ENCODE measurements at places on chromosomes 13 and 19.
A peak's percentile ranks its signal among the peaks of the same experiment; 100 is the strongest.

- peak; percentile 51 for DNase-seq
Observed at GRCh38 chr13:20197361-20197834, 4.7 kb upstream of the GJB2 start.

GRCh38 chr13:93534181-93534700, 307.6 kb downstream of the GPC6 start:
- DNase-seq: no peak

DNA sequence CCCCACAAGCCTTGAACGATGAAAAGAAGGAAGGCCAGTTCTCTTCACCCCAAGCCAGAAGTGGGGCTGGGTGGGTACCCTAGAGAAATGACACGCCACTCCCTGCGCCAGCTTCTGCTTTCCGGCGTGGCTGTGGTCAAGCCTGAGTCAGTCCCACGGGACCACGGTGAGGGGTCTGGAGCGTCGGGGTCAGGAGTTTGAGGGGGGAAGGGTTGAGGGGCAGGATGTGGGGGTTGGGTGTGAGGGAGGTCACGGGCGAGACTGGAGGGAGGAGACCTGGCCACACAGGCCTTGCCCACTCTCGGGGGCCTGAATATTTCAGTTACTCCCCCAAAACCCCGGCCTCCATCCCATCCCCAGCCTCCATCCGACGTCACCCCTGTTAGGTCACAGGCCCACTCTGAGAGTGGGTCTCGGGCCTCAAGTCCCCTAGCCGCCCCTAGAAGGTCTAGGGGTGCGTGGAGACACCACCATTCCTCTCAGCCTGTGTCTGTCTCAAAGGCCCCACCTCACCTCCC, 500 bp upstream of the IFI30 start:
- peak; percentile 58 for DNase-seq

DNA sequence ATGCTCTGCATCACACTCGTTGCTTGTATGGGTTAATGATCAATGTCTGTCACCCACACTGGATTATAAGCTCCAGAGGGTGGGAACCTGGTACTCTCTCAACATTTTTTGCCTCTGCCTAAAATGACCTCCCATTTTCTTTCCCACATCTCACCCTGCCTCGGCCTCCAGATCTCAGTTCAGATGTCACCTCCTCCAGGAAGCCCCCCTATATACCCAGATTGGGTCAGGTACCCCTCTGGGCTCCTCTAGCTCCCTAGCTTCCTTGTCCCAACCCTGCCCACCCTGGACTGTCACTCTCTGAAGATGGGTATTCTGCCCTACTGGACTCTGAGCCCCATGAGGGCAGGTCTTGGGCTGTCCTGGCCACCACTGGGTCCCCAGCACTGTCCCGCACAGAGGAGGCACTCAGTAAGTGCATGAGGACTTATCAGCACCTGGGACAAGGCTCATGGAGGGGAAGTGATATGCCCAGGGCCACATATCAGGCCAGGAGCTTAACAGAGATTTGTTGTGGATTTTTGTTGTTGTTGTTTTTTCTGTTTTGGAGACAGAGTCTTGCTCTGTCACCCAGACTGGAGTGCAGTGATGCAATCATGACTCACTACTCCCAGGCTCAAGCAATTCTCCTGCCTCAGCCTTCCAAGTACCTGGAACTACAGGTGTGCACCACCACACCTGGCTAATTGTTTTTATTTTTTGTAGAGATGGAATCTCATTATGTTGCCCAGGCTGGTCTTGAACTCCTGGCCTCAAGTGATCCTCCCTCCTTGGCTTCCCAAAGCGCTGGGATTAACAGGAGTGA, 23.8 kb downstream of the PRKD2 start:
- no peak for DNase-seq

DNA sequence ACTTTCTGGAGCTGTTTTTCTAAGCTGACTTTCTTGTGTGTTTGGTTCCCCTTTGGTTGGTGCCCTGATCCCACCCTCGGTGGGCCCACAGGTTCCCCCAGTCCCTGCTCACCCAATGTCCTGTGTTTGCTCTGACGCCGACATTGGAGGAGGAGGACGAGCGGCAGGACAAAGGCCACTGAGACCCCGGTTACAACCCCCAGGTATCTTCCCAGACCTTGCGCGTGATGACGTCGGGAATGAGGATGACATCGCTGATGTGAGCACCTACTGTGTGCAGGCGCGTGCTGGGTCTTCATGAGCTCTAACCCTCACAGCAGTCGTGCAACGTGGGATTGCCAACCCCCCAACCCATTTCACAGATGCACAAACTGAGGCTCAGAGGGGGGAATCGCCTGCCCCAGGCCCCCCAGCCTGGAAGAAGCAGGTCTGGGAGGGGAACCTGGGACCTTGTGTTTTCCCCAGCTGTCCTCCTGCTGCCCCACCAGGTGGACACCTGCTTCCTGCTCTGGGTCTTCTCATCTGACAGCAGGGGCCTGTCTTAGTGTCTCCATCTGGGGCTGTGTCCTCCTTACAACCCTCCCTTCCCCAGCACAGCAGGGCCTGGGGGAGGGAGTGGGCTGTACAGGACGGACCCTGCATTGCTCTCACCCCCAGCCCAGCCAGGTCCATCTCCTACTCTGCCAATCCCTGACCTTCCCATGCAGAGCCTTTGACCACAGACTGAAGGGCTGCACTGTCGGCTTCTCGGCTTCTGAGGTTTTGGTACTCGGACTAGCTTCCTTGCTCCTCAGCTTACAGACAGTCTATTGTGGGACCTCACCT, 4.7 kb upstream of the LILRA6 start:
- no peak for DNase-seq

GRCh38 chr13:20749377-20749776, 24.4 kb downstream of the EEF1AKMT1 start:
- DNase-seq: no peak

- DNase-seq: no peak
Observed at GRCh38 chr13:98944336-98944735, 33.5 kb downstream of the DOCK9 start.

DNA sequence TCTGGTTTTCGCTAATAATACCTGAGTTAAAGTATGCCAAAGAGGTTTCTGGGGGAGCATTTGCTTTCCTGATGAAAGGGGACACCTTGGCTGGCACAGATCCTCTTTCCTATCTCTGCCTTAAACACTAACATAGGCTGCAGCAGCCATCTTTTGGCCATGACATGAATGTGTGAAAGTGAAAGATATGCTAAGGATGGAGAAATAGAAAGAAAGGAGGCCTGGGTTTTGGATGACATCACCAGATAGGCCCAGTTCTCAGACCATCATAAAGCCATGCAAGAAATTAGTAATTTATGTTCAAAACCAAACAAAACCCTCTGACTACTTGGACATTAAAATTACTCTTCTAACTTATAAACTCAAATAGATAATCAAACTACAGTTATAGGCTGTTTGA, 279.7 kb downstream of the COG6 start:
- no peak for DNase-seq

GRCh38 chr13:66341635-66342377, 888.3 kb downstream of the PCDH9 start:
- DNase-seq: peak; percentile 67

GRCh38 chr13:83168590-83168989, 713.7 kb downstream of the SLITRK1 start:
- DNase-seq: no peak

DNA sequence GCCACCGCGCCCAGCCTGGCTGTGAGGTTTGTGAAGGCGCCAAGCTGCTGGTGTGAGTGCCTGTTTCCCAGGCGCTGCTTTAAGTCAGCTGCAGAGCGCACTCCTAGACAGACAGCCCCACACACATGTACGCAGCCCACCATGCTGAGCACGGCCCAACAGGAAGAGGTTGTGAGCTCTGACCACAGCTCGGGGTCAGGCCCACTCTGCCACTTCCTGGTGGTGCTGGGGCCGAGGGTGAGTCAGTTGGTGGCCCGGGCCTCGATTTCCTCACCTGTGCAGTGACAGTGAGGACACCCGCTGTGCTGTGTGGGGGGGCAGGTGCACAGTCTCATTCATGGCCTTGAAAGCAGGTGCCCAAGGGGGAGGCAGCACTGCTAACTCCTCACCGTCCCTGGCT, 106.7 kb downstream of the KDM4B start:
- no peak for DNase-seq

DNA sequence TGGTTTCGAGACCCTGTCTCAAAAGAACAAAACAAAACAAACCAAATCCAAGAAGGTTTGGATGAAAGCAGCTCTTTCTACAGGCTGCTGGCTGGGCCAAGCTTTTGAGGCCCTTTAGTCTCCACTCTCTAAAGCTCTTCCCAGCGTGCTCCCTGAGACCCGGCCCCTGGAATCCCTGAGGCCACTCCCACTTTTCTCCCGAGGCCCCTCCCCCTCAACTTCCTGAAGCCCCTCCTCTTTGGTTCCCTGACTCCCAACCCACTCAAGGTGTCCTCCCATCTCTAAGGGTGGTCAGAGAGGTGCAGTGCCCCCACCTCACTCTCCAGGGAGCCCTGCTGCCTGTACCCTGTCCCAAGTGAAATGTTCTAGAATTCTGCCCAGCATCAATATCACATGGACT, 10.6 kb downstream of the ERICH6B start:
- DNase-seq: no peak

DNA sequence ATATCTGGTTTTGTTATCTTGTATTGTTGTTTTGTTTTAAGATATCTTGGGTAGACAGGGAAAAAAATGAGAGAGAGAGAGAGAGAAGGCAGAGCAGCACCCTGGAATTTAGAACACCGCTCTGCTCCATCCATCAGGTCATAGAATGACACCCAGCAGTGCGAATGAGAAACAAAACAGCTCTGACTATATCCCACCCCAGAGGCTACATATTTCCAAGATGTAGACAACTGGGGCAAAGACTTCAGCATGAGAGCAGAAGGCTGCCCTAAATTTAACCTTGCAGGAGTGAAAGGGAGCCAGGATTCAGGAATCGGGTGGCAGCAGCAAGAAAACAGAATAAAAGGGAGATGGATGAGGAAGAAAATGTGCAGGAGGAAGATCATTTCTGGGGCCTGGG, 46.5 kb downstream of the TNFSF13B start:
- DNase-seq: no peak

DNA sequence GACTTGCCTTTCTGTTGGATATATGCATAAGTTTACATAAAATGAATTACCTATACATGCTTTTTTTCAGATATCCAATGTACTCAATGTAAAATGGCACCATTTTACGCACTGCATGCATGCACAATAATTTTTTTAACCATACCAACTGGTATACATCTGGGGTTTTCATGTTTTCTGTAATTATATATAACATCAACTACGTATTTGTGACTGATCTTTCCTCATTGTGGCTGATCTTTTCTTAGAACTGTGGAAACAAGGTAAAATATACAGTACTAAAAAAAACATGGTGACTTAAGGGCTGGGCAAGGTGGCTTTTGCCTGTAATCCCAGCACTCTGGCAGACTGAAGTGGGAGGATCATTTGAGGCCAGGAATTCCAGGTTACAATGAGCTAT, 18.5 kb downstream of the PSPC1 start:
- DNase-seq: no peak

- DNase-seq: peak; percentile 13
Observed at GRCh38 chr13:103883698-103884097, 817.5 kb upstream of the SLC10A2 start.

- no peak for DNase-seq
Observed at GRCh38 chr13:99388334-99388923, 81.2 kb upstream of the GPR183 start.

DNA sequence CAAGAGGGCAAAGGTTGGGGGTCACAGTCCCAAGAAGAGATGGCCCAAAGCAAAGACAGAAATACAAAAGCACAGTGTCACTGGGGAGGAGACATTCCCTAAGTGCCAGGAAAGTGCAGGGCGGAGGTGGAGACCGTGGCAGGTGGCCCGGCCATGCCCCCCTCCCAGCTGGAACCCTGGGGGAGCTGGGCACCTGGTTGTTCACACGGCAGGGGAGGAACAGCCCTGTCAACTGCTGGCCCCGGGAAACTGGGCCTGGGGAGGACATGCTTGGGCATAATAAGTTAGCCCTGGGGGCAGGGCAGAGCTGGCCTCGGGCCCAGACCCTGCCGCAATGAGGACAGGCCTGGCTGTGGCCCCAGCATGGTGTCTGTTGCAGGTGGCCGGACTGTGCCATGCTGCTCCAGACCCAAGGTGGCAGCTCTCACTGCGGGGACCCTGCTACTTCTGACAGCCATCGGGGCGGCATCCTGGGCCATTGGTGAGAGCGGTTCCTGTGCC, 7.4 kb downstream of the HPN start:
- no peak for DNase-seq

GRCh38 chr13:112970552-112971287, 1.7 kb downstream of the MCF2L start:
- DNase-seq: no peak

DNA sequence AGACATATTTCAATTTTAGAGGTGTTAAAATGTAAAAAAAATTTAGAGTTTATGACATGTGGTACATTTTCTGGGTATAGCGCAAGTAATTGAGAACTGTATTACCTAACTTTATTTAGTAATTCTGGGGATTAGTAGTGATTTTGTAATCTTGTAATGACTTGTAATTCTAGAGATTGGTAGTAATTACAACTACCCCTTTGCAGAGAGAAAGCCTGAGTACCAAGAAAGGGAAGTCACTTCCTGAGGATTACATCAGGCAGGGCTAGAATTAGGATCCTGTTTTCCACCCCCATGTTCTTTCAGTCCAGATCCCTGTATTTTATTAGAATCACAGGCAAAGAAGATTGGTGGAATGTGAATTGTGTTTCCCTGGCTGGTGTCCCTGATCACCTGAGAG, 274.9 kb downstream of the KCNRG start:
- no peak for DNase-seq

GRCh38 chr19:43755256-43755801, 567 bp upstream of the SMG9 start:
- peak; percentile 61 for DNase-seq

DNA sequence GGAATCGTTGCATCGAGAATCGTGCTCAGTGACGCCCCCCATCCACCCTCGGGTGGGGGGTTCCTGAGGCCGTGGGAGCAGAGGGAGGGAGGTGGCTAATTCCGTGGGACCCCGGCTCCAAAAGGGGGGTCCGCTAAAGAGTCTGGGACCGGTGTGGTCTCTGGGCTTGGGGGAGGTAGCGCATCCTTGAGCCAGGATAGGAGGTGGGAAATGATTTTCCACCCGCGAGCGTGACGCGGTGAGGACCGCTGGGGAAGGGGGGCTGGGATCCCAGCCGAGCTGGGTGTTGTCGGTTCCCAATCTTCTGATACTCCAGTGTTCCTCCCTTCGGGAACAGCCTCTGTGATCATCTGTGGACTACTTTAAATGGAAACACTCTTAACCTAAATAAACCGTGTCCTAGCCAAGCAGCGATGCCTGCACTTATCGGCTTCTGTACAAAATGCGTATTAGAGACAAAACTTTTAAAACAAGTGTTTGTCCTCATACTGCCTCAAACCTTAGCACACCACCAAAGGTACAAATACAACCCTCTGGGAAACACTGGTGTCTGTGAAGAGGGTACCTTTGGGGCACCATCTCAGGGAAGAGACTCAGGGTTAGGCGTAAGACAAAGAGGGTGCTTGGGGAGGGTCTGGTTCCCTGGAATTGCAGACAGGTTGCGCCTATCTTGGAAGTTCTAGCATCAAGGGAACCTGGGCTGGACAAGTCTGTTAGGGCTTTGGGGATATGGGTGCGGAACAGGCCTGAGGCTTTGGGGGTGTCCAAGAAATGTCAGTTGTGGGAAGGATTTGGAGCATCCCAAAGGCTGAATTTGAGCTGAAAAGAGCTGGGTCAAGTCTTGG, 16.0 kb downstream of the KCNC3 start:
- no peak for DNase-seq

GRCh38 chr19:47417107-47417745, 2.1 kb downstream of the MEIS3 start:
- DNase-seq: no peak
